Ureter (tissue), 1 donor: ENCODE measurements at places on chromosomes 3 and 15. TPM values are rescaled to one million over a fixed set of nuclear protein-coding genes. Genes with fewer than 3 reads are reported as not detected.

TM4SF4 gene
- total RNA-seq: not detected

DNA sequence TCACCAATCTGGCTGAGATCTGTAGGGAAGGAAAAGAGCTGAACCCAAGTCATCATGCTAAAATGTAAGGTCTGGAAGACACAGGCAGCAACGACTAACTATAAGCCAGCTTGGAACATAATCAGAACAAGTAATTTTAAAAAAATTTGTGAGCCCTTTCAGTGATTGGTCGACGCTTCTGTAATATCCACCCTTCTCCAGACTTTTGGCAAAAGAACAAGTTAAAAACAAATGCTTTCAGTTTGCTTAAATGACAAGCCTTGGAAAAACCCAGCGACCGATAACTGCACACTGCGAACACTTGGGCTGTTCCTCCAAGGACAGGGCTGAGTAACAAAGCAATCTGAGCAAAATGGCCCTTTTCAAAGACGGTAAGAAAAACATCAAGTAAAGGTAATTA, 49.6 kb downstream of the PCSK6 start:
- DNase-seq: no peak

- DNase-seq: no peak
Observed at GRCh38 chr3:136495213-136495612, 245.1 kb downstream of the PCCB start.

GOLGA6L7 gene
- not detected for total RNA-seq

WDR93 gene
- 0.68 TPM for total RNA-seq

GRCh38 chr3:47636225-47636624, 57.6 kb upstream of the CSPG5 start:
- DNase-seq: no peak

GRCh38 chr3:54988838-54989630, 61.2 kb upstream of the LRTM1 start:
- DNase-seq: peak; percentile 46

GRAMD2A gene
- total RNA-seq: 3.1 TPM

- no peak for DNase-seq
Observed at GRCh38 chr3:134105876-134106556, 76.3 kb upstream of the SLCO2A1 start.

- DNase-seq: no peak
Observed at GRCh38 chr3:130517602-130518001, 625 bp downstream of the COL6A6 start.

DNA sequence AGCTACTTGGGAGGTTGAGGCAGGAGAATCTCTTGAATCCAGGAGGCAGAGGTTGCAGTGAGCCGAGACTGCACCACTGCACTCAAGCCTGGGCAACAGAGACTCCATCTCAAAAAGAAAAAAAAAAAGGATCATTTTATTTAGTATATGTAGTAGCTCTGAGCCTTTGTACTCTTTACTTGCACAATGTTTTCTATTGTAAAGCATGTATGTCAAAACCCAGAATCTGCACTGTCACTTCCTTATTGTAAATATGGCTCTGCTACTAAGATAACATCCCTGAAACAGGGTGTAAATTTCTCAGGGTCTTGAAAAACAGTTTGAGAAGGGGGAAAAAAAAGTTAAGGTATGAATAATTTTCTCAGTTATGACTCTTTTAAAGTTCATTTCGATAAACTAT, 35.1 kb downstream of the SLMAP start:
- no peak for DNase-seq

CAMK2N2 gene
- not detected for total RNA-seq

GPR149 gene
- not detected for total RNA-seq

DNA sequence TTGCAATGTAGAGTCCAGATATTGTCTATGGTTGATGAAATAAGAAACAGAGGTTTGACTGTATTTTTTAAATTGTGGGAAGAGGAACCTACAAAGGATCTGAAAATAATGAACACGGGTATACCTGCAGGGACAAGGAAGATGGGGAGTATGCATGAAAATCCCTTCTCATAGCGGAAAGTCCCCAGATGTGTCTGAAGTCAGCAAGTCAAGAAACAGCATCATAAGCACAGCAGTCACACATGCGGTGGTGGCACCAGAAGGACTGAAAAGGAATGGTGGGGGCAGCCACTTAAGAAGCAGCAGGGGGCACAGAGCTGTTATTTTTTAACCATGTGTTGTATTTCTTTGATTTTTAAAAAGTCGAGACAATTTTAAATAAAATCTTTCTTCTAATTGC, 4.7 kb downstream of the MRPS11 start:
- DNase-seq: no peak

DNA sequence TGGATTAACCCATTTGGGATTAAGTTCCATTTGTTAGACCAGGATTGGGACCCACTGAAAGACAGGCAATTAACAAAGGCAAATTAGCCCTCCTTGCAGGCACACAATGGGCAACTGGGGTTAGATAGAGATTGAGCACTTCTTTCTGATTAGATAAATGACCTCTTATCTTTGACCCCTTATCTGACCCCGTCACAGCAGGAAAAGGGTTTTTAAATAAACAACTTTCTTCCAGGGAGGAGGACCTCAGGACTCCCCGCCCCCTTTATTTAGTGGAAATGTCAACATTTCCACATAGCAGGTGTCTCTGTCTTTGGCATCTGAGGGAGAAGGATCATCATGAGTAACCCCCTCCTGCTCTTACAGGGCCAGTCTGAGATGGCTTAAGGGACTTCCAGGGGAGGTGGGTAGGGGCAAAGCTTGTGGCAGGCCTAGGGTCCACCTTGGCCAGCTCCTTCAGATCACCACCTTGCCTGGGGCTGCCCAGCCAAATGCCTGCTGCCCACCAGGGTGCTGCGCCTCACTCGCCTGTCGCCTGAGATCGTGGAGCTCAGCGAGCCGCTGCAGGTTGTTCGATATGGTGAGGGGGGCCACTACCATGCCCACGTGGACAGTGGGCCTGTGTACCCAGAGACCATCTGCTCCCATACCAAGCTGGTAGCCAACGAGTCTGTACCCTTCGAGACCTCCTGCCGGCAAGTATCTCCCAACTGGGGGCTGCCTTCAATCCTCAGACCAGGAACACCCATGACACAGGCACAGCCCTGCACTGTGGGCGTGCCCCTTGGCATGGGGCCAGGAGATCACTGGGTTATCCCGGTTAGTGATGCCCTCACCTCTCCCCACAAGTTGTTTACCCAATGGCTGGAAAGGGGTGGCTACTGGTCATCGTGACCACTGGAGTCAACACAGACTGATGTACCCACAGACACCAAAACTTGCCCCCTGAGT, 2.6 kb upstream of the WDR6 start:
- DNase-seq: no peak

ITIH1 gene
- not detected for total RNA-seq

DNA sequence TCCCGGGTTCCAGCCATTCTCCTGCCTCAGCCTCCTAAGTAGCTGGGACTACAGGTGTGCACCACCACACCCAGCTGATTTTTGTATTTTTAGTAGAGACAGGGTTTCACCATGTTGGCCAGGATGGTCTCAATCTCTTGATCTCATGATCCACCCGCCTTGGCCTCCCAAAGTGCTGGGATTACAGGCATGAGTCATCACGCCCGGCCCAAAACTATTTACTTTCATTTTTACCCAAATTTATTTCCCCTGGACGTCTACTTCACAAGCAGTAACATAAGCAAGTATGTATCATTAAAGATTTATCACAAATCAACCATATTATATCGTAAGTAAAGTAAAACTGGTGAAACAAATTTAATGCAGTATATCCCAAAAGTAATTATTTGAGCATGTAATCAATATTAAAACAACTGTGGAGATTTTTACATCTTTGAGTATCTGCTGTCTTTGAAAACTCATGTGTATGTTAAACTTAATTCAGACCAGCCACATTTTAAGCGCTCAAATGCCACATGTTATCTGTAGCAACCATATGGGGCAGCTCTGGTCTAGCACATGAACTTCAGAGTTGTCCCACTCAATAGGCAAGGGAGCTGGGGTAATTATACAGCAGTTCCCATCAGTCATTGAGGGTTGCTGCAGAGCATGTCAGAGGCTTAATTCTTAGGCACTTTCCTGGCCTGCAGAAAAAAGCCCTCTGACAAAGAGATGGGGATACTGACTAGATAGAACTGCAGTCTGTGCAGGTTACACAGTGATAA, 185.7 kb upstream of the CTDSPL start:
- DNase-seq: no peak

ACTC1 gene
- total RNA-seq: 29.7 TPM

- no peak for DNase-seq
Observed at GRCh38 chr3:168539909-168540308, 444.2 kb upstream of the GOLIM4 start.

DNA sequence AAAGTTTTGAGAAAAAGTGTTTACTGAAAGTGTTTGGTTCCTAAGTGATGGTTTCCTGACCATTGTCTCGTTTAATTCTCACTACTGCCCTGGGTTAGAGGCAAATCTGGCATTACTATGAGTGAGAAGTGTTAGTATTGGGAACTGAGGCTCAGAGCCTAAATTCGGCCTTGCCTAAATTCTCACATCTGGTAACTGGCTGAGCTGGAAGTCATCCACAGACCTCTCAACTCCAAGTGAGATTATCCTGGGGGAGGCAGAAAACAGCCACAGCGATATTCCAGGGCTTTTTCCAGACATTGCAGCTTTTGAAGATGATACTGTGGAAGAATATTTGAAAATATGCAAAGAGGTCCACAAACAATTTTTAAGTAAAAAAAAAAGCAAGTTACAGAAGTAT, 85.1 kb upstream of the TRA2B start:
- no peak for DNase-seq

TNK2 gene
- total RNA-seq: 97.6 TPM

- DNase-seq: no peak
Observed at GRCh38 chr15:88399021-88399685, 68.0 kb downstream of the MRPL46 start.

DNA sequence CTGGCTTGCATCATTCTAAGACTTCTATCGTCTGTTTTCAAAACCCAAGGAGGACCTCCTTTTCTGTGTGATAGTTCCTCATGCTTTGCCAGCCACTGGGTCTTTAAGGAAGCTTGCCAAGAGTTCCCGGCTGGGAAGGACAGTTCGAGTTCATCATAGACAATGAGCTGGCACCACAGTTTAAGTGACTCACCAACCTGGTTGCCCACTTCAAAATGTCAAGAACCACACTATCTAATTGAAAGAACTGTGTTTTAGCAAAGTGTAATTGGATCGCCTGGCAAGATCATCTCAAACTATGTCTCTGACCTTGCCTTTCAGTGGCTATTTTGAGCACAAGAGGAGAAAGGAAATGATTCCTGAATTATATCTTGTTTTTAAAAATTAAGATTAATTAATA, 27.9 kb downstream of the SOX2 start:
- DNase-seq: no peak

GRCh38 chr3:12194669-12195161, 36.0 kb upstream of the TIMP4 start:
- DNase-seq: no peak

DNA sequence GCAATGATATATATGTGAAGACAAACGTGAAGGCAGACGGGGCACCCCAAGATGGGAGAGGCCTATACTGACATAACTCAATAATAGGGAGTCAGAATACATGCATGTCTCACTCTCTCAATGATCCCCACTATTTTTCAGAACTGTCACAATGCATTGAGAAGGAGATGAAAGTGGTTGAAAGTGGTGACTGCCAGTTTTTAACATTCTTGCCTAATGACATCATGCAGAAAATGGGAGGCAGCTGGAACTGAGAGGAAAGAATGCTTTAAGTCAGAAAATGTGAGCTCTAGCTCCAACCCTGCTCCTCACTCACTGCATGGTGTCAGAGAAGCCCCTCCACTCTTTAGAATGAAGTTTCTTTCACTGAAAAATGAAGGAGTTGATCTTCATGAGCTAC, 55.3 kb upstream of the P2RY1 start:
- DNase-seq: no peak

STRIT1 gene
- total RNA-seq: not detected
